ENCODE measurements at places on chromosomes 11 and 22.

GRCh38 chr11:23406131-23406819 lies 546.0 kb upstream of the CCDC179 start:
- H3K27me3 ChIP-seq: no peaks in the 10 kb centered on the region
- H3K4me1 ChIP-seq: no peaks in the 10 kb centered on the region
- no peak overlapping the region for H3K4me3 ChIP-seq
- H3K27ac ChIP-seq: no peak overlapping the region
- no peak for DNase-seq

GRCh38 chr22:27632451-27633295 lies 168.9 kb downstream of the MN1 start:
- H3K36me3 ChIP-seq: no peaks in the 10 kb centered on the region
- no peak overlapping the region for H3K27ac ChIP-seq
- no peaks in the 10 kb centered on the region for H3K27me3 ChIP-seq
- no peaks in the 10 kb centered on the region for H3K4me1 ChIP-seq
- no peak overlapping the region for H3K4me3 ChIP-seq

GRCh38 chr11:13761250-13761649 lies 92.8 kb downstream of the FAR1 start:
- H3K27ac ChIP-seq: no peak overlapping the region
- no peak overlapping the region for H3K4me3 ChIP-seq
- no peaks in the 10 kb centered on the region for H3K36me3 ChIP-seq
- DNase-seq: no peak
- H3K27me3 ChIP-seq: no peaks in the 10 kb centered on the region
- no peaks in the 10 kb centered on the region for H3K4me1 ChIP-seq

DNA sequence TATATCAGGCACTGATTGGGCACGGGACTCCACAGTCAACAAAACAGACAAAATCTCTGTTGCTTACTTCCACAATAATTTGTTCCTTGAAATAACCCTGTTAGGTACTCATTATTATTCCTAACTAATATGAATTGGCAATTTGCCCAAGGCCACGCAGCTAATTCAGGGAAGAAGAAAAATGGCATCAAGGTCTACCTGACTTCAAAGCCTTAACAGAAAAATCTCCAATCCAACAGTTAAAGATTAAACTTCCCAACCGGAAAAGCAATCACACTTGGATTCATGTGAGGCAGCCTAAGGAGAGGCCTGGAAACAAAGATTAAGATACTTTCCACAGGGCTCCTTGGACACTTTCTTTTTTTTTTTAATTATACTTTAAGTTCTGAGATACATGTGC lies 68.9 kb downstream of the PRCP start:
- H3K4me3 ChIP-seq: no peak overlapping the region
- no peak overlapping the region for H3K27ac ChIP-seq
- H3K27me3 ChIP-seq: no peaks in the 10 kb centered on the region
- H3K4me1 ChIP-seq: no peaks in the 10 kb centered on the region
- H3K36me3 ChIP-seq: peaks cover 2% of the 10 kb centered on the region
- no peak for DNase-seq

DNA sequence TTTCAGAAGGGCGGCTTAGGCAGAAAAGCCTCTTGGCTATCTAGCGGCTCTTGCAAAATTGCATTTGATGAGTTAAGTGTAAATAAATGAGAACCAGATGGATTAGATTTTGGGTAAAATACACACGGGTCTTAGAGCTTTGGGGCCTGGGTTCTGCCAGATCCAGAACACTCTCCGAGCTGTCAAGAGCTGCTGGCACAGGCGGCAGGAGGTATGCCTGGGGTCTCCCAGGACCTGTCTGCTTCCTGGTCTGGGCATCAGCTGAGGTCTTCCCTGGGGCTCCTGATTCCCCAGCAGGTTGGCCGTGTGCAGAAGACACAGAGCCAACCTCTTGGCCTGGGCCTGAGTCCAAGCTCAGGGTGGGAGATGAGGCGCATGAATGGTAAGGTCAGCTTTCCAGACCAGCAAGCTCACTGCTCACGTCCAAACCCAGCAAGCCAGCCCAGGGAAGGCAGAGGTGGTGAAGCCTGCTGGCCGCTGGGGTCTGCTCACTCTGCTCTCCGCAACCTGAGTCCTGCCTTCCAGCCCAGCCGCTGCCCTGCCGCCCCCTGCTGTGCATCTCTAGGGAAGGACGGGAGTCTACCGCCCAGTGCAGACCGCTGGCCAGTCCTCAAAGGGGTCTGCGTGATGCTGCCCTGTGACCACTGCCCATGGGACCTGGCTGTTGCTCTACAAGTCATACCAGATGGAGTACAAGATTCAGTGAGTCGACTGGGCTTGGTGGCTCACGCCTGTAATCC lies 44.9 kb downstream of the SCUBE1 start:
- no peaks in the 10 kb centered on the region for H3K4me1 ChIP-seq
- H3K27me3 ChIP-seq: no peaks in the 10 kb centered on the region
- H3K4me3 ChIP-seq: no peak overlapping the region
- no peak for DNase-seq
- no peaks in the 10 kb centered on the region for H3K36me3 ChIP-seq

- H3K36me3 ChIP-seq: no peaks in the 10 kb centered on the region
- H3K4me3 ChIP-seq: no peak overlapping the region
- H3K4me1 ChIP-seq: no peaks in the 10 kb centered on the region
- H3K27me3 ChIP-seq: no peaks in the 10 kb centered on the region
- DNase-seq: no peak
Observed at GRCh38 chr11:59355226-59355625, 3.5 kb upstream of the OR5AN1 start.

DNA sequence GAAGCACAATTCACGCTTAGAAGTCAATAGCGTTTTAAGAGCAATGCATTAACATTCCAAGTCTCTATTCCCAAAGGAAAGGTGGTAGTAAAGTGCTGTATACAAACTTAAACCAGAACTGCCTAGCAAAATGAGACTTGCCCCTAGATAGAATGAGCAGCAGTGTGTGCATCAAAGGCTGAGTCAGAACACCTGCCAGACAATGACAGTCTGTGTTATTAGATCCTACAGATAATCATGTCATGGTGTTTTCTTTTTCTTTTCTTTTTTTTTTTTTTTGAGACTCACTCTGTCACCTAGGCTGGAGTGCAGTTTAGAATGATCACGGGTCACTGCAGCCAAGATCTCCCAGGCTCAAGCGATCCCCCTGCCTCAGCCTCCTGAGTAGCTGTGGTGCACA lies 1.6 kb downstream of the RTCB start:
- no peaks in the 10 kb centered on the region for H3K27me3 ChIP-seq
- peak overlapping the region; percentile 89 for H3K4me3 ChIP-seq
- DNase-seq: no peak
- H3K36me3 ChIP-seq: peaks cover 25% of the 10 kb centered on the region

- no peak overlapping the region for H3K27ac ChIP-seq
- peaks cover 9% of the 10 kb centered on the region for H3K4me1 ChIP-seq
- no peak overlapping the region for H3K4me3 ChIP-seq
- no peak for DNase-seq
Observed at GRCh38 chr22:19442166-19442565, 5.3 kb downstream of the C22orf39 start.

- no peak for DNase-seq
- no peak overlapping the region for H3K4me3 ChIP-seq
- H3K27me3 ChIP-seq: no peaks in the 10 kb centered on the region
- no peaks in the 10 kb centered on the region for H3K36me3 ChIP-seq
- no peak overlapping the region for H3K27ac ChIP-seq
Observed at GRCh38 chr22:47095395-47096122, 333.1 kb downstream of the TBC1D22A start.

DNA sequence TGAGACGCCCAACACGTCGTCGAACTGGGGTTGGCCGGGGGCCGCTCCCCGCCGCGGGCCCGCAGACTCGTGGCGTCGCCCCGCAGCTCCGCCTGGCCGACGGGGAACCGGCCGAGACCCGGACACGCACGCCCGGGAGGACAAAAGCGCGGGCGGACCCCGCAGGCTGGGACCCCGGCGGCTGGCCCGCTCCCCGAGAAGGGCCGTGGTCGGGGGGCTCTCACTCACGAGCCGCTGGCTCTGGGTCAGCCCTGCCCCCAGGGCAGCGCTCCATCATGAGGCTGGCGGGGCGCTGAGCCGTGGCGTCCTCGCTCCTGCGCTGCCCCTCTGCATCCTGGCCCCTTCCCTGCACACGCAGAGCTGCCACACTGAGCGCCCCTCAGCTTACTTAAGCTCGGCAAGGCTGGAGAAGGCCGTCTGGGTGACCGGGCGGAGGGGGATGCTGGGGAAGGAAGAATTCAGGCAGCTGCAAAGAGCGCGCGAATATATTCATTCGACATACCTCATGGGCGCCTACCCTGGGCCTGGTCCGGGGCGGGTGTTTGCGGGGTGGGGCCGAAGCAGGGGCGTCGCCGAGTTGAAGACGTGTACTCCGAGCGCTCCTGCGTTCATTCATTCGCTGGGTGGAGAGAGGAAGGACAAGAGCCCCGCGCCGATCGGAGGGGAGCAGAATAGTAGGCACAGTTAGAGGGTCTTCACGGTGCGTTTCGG lies 579 bp upstream of the CYB5R2 start:
- H3K36me3 ChIP-seq: no peaks in the 10 kb centered on the region
- peaks cover 12% of the 10 kb centered on the region for H3K4me1 ChIP-seq
- H3K27ac ChIP-seq: no peak overlapping the region
- H3K27me3 ChIP-seq: peaks cover 27% of the 10 kb centered on the region

DNA sequence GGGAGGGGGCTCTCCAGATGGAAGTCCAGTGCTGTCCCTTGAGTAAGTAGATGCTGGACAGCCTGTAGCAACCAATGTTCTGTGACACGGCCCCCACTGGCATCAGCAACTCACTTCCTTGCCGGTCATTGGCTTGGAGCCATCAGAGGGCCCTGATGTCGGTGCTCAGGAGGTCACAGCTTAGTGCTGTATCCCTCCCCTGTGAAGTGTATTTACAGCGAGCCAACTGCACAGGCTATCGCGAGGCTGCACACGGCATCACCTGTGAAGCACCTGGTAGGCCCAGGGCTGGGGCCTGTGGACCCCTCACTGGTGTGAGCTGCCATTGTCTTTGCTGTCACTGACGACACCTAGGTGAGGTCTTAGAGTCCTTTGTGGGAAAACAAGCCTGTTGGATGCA lies 13.4 kb upstream of the ACR start:
- H3K4me1 ChIP-seq: no peaks in the 10 kb centered on the region
- no peaks in the 10 kb centered on the region for H3K27me3 ChIP-seq
- DNase-seq: no peak
- no peak overlapping the region for H3K4me3 ChIP-seq
- no peak overlapping the region for H3K27ac ChIP-seq
- no peaks in the 10 kb centered on the region for H3K36me3 ChIP-seq

DNA sequence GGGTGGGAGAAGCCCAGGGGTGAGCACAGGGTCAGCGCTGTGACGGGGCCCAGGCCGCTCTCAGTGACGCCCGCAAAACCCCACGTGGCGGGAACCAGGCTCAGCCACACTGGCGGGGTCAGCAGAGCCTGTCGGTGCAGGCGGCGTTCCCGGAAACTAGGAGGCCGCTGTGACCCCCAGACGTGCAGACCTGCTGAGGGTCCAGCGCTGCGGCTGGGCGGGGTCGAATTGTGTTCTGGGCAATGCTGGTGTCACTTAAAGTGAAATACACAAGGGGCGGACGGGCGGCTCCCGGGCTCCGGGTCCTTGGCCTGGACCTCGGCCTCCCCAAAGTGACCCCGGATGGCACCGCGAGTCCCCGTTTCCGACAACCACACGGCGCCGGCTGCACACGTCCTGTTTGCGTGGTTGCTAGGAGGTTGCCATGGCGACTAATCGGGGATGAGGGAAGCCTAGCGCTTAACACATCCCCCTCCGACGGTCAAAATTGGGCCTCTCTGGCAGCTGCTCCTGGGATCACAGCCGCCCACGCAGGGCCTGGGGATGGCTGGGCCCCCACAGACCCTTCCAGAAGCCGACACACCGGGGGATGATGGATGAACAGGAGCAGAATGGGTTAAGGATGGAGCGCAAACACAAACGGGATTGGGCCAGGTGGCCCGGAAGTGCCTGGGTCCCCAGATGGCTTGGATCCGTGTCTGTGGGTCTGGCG lies 81.7 kb upstream of the PRR5 start:
- H3K27ac ChIP-seq: peak overlapping the region; percentile 26
- H3K27me3 ChIP-seq: no peaks in the 10 kb centered on the region
- H3K4me1 ChIP-seq: peaks cover 13% of the 10 kb centered on the region
- peak overlapping the region; percentile 35 for H3K4me3 ChIP-seq
- peak; percentile 79 for DNase-seq

- peak overlapping the region; percentile 27 for H3K4me3 ChIP-seq
- no peak for DNase-seq
- peaks cover 68% of the 10 kb centered on the region for H3K27me3 ChIP-seq
Observed at GRCh38 chr11:20162824-20163782, 2.8 kb upstream of the DBX1 start.

- H3K4me1 ChIP-seq: no peaks in the 10 kb centered on the region
- no peak for DNase-seq
- H3K36me3 ChIP-seq: no peaks in the 10 kb centered on the region
- no peak overlapping the region for H3K27ac ChIP-seq
- no peaks in the 10 kb centered on the region for H3K27me3 ChIP-seq
Observed at GRCh38 chr11:95450547-95451123, 219.6 kb upstream of the SESN3 start.

- H3K27ac ChIP-seq: peak overlapping the region; percentile 86
- peaks cover 33% of the 10 kb centered on the region for H3K4me1 ChIP-seq
- no peak for DNase-seq
- H3K4me3 ChIP-seq: peak overlapping the region; percentile 30
- H3K27me3 ChIP-seq: no peaks in the 10 kb centered on the region
Observed at GRCh38 chr11:95699631-95700470, 89.7 kb downstream of the FAM76B start.

GRCh38 chr11:8059030-8059429 lies 22.0 kb upstream of the TUB start:
- no peaks in the 10 kb centered on the region for H3K4me1 ChIP-seq
- H3K36me3 ChIP-seq: no peaks in the 10 kb centered on the region
- no peak overlapping the region for H3K27ac ChIP-seq
- H3K27me3 ChIP-seq: no peaks in the 10 kb centered on the region

DNA sequence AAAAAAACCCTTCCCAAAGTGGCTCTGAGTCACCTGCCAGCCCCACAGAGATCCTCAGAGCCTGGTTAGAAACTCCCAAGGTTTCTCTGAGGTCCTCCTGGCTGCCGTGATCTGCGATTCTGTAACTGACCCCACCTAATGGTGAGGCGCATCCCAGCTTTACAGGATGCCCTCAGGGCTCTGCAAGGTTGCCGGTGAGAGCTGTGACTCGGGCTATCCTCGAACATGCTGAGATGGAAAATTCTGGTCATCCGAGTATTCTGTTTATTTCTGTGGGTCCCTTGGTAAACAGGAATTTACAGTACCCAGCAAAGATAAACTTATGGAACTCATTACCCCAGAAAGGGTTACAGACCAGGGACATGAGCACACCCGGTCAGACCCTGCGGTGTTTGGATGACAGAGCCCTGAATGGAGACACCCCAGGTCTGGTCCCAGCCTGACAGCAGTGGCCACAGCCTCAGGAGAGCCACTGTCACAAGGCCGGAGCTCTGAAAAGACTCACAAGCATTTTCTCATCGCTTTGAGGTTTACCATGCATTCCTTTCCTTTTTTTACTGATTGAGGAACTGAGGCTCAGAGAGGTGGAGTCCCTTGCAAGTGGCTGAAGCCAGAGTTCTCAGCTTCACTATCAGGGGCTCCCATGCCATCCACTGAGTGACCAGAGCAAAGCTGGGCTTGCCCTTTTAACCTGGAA lies 22.2 kb downstream of the LIF start:
- no peak for DNase-seq
- peaks cover 28% of the 10 kb centered on the region for H3K4me1 ChIP-seq
- no peaks in the 10 kb centered on the region for H3K36me3 ChIP-seq
- no peak overlapping the region for H3K27ac ChIP-seq
- no peaks in the 10 kb centered on the region for H3K27me3 ChIP-seq
- no peak overlapping the region for H3K4me3 ChIP-seq

GRCh38 chr11:100574894-100575769 lies 112.0 kb upstream of the ARHGAP42 start:
- DNase-seq: no peak
- H3K4me3 ChIP-seq: no peak overlapping the region

Data from effector memory CD4-positive, alpha-beta T cell (primary cell).